ENCODE measurements at places on chromosomes 6 and 20. TPM values are rescaled to one million over a fixed set of nuclear protein-coding genes. Genes with fewer than 3 reads are reported as not detected.

Gene HLA-DQB2
- not detected for total RNA-seq

Gene CGAS
- 4.5 TPM for total RNA-seq

Gene CASP8AP2
- 7.6 TPM for total RNA-seq

Gene TRIM40
- total RNA-seq, result not detected

Gene HNF4A
- total RNA-seq, result 23.6 TPM

Gene MAS1
- total RNA-seq, result not detected

Gene FAXC
- 6.3 TPM for total RNA-seq

Gene R3HDML
- total RNA-seq, result 0.16 TPM

Gene TUBB1
- total RNA-seq, result not detected

Gene GRM1
- not detected for total RNA-seq

Gene CST4
- not detected for total RNA-seq

Gene DEFB132
- total RNA-seq, result not detected

Gene OR2J3
- total RNA-seq, result not detected

Gene SLC35F1
- 0.02 TPM for total RNA-seq

Gene PGC
- 0.14 TPM for total RNA-seq

Gene BMP5
- 0.01 TPM for total RNA-seq

Gene COL19A1
- not detected for total RNA-seq

Gene GID8
- 20.6 TPM for total RNA-seq

Data from A549 treated with dexamethasone at 1 μM for 4 hours (cell line).